ENCODE measurements at places on chromosomes 16 and 17. TPM values are rescaled to one million over a fixed set of nuclear protein-coding genes. Genes with fewer than 3 reads are reported as not detected.

The GLP2R gene
- total RNA-seq, result not detected

The AOC2 gene
- total RNA-seq, result 2.7 TPM

The ANKRD40CL gene
- total RNA-seq, result not detected

The GDPD1 gene
- total RNA-seq, result 2.7 TPM

The SSTR5 gene
- not detected for total RNA-seq

- DNase-seq, result peak; percentile 77
These were observed at the start of gene RAB26 for GRCh38 chr16:2147981-2148671. RAB26 (plus strand) TSS chr16:2148625; CDS start chr16:2148784, 159 bp downstream.

GRCh38 chr17:71203953-71204352 lies 916.9 kb upstream of the SOX9 start:
- DNase-seq, result no peak

GRCh38 chr17:74742153-74742515 lies 5.1 kb downstream of the RAB37 start:
- peak; percentile 73 for DNase-seq

The DNAAF8 gene
- not detected for total RNA-seq

The TK1 gene
- 93.1 TPM for total RNA-seq

GRCh38 chr17:80861892-80862291 lies 129.7 kb upstream of the CHMP6 start:
- DNase-seq, result peak; percentile 66

The FN3K gene
- total RNA-seq, result 5.2 TPM

DNA sequence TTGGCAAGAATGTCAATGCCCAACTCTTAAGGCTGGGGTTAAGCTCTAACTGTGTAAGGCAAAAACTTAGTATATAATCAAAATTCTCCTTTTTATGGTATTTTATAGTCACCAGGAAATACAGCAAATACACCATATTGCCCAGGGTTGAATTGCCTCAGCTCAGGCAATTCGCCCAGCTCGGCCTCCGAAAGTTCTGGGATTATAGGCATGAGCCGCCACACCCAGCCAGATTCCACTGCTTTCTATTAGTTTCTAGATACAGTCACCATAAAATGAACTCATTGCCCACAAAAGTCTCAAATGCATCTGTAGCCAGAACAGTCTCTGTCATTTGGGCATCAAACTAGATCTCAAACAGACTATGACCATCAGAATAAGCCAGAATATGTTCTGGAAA lies 238.7 kb upstream of the TOX3 start:
- DNase-seq, result no peak

The PLXDC1 gene
- total RNA-seq, result 17.9 TPM

GRCh38 chr16:1197237-1197866 lies 27.7 kb downstream of the TPSG1 start:
- no peak for DNase-seq

DNA sequence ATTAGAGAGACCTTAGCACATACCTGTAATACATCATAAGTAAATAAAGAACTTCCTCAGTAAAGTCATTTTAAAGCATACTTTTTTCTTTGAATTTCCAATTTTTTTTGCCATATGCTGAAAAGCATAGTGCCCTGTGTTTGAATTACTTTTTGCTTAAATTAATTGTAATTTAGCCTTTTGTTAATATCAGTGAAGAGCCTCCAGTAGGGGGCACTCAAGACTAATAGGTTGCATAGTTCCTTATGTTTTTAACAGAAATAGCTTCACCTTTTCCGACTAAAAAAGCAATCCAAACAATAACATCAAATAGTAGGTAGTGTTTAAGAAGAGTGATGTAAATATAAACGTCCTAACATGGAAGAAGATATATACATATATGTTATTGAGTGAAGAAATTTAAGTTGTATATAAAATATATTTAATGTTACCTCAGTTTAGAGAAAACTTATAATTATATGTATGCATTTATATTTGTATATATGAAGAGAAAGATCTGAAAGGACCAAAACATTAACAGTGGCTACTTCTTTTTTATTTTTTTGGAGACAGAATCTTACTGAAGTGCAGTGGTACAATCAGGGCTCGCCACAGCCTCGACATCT lies 18.6 kb downstream of the RAD51C start:
- no peak for DNase-seq

GRCh38 chr17:34254651-34255380 lies at the start of gene CCL2:
CCL2 (plus strand) TSS chr17:34255285; CDS start chr17:34255350, 65 bp downstream.
- no peak for DNase-seq

DNA sequence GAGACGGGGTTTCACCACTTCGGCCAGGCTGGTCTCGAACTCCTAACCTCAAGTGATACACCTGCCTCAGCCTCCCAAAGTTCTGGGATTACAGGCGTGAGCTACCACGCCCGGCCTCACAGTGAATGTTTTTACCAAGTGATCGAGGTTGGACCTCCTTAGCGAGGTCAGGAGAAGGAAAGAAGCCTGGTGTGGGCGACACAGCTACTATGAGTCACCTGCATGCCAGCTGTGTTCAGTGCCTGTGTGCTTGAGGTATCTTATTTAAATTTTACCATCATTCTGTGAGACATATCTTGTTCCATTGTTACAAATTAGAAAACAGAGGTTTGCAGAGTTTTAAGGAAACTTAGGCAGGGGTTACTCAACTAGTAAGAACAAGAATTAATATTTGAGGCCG lies 174.8 kb upstream of the DYNLRB2 start:
- DNase-seq, result no peak

DNA sequence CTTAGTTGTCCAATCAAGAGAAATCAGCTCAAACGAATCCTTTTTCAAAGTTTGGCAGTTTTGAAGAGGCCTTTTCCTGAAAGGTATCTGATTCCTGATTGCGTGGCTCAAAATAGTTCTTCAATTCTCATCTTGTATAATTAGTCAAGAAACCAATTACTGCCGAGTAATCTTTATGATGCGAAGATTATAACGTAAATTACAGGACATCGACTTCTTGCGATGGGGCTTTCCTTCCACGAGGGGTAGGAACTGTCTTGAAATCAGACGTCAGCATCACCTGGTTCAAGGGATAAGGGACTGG lies 644 bp upstream of the ARL2BP start:
- no peak for DNase-seq

GRCh38 chr17:8887834-8888703 lies 20.6 kb upstream of the PIK3R6 start:
- DNase-seq, result no peak

DNA sequence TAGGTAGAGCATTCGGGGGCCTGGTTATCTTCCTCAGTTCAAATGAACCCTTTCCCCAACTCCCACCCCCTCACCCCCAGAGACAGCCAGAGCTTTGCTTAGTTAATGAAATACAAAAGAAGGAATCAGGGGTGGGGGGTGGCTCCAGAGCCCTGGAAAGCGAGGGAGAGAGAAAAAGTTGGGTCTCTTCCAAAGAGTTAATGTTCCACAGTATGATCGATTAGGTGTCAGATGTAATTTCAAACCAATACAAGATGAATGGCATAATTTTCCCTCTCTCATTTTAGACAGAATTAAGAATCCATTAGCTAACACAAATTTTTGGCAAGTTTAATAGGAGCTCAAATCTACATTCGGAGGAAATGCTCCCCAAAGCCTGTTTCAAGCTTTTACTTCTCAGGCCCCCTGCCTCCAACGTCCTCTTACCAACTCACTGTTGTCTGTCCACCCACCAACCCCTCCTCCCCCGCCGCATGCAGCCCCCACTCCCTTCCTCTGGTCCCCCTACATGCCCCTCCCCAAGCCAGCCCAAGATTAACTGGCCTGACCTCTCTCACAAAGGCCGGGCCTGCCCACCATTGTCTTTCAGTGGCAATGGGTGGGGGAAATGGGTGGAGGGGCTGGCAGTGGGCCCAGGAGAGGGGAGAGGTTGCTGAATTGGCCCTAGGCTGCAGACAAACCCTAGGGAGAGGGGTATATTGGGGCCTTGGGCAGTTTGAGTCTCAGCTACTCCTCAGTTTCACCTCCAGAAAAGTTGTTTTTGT lies 28.2 kb downstream of the NEUROD2 start:
- DNase-seq, result no peak

DNA sequence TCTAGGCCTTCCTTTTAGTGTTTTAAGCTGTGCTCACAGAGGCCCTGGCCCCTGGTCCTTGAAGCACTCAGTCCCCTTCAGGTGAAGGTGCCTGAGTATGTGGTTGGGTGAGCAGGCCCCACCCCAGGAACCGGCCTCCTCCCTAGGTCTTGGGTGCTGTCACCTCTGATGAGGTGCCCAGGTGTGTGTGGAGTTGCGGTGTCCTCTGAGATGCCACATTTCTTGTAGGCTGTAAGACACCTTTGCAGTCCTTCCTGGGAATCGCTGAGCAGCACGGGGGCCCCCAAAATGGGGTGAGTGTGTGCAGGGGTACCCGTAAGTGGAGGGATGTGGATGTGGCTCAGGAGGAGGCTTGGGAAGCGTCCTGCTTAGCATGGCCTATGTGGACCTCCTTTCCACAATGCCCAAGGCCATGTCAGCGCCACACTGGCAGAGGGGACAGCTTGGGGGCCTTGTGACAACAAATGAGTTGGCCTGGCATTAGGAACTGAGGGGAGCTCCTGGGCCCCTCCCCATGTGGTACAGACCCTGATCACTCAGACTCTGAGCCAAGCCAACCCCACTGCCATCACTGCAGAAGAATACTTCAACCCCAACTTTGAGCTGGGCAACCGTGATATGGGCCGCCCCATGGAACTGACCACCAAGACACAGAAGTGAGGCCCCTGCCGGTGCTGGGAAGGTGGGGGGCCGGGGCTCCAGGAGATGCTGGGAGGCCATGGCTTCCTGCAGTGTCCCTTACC lies 11.2 kb downstream of the CORO6 start:
- no peak for DNase-seq

GRCh38 chr17:44546671-44547606 lies 10.3 kb upstream of the FZD2 start:
- DNase-seq, result no peak

GRCh38 chr16:80171746-80172145 lies 369.0 kb upstream of the DYNLRB2 start:
- DNase-seq, result no peak

The WNT9B gene
- total RNA-seq, result not detected

GRCh38 chr17:40461732-40462342 lies 18.6 kb downstream of the IGFBP4 start:
- DNase-seq, result no peak

DNA sequence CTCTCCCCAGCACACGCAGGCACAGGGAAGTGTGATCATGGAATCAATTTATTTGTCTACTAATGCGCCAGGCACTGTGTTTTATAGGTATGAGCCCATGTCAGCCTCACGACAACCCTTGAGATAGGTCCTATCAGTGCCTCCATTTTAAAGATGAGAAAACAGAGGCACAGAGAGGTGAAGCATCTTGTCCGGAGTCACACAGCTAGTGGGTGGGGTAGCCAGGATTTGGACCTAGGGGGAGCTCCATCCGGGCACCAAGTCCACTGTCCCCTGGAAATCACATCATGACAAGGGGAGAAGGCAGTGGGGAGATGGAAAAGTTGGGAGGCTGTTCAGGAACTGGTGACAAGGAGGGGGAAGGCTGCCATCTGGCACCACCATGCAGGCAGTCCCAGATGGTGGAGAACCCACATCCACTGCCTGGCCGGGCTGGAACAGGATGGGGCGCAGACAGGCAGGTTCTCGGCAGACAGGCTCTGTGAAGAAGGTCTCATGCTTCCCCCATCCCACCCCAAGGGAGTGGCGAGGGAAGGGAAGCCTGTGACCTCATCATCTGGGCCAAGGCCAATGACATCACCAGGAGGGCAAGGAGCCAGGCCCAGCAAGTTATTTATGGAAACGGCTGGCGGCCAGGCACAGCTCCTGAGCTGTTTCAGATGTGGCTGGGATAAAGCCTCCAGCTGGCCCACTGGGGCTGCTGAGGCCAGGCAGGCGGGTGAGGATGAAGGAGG lies 126.0 kb upstream of the SDK2 start:
- DNase-seq, result no peak

The TMEM220 gene
- 1.7 TPM for total RNA-seq

The PDE6G gene
- 57.1 TPM for total RNA-seq

The LAT gene
- 288 TPM for total RNA-seq

DNA sequence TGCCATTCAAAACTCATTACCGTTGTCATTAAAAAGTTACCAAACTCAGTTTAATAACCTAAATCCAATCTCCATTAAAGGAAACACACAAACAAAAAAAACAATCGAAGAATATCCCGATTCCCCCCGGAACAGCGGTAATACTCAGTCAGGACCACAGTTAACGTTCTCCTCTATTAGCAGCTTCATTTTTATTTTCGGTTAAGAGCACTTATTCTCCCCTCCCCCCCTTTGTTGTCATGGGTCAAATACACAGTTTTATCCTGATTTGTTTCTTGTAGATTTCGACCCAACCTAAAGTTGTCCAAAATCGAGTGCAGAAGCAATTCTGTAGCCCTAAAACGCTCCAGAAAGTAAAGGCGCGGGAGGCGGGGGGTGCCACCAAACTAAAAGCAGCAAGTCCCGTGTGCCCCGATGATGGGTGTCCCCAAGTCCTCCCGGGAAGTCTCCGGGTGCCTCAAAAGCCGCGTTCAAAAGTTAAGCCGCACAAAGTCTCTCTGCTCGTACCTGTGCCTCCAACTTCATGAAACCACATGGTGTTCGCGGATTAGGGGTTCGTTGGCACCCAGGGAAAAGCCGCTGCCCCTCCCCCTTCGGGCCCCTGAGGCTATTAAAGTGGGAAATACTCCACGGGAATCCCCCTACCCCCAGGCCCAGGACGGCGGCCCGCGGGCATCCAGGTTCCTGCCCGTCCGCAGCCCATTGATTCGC lies 996 bp downstream of the SUMO2 start:
- no peak for DNase-seq

Data from activated naive CD8-positive, alpha-beta T cell treated with anti-CD3 and anti-CD28 coated beads, Interleukin-2, amount 10 ng/mL, durations not matched to agents 7 days and 5 days (primary cell).